ENCODE measurements at places on chromosomes 3 and 15. TPM values are rescaled to one million over a fixed set of nuclear protein-coding genes. Genes with fewer than 3 reads are reported as not detected.

IL16 gene
- total RNA-seq: under 0.01 TPM

KCNAB1 gene
- 0.59 TPM for total RNA-seq

OR5H14 gene
- not detected for total RNA-seq

CAPN3 gene
- 0.60 TPM for total RNA-seq
